Caco-2 (cell line): ENCODE measurements at places on chromosomes 16 and 17. TPM values are rescaled to one million over a fixed set of nuclear protein-coding genes. Genes with fewer than 3 reads are reported as not detected.

The TEKT1 gene
- not detected in 2 replicates for total RNA-seq

The HOXB5 gene
- not detected in 2 replicates for total RNA-seq

The LITAFD gene
- not detected in 2 replicates for total RNA-seq

The KRT32 gene
- not detected in 2 replicates for total RNA-seq

The C16orf96 gene
- 0.11 and 0.19 TPM in 2 replicates for total RNA-seq

The ARHGAP23 gene
- 69.7 and 83.5 TPM in 2 replicates for total RNA-seq

The CHD3 gene
- total RNA-seq, result 27.9 and 34.7 TPM in 2 replicates

The GJC1 gene
- 33.5 and 34.6 TPM in 2 replicates for total RNA-seq

The ABCA10 gene
- not detected in 2 replicates for total RNA-seq

The ZNF423 gene
- 0.07 and 0.20 TPM in 2 replicates for total RNA-seq

The IRF8 gene
- 29.5 and 31.7 TPM in 2 replicates for total RNA-seq

The CDH8 gene
- total RNA-seq, result 1.4 and 1.7 TPM in 2 replicates

The PKMYT1 gene
- 63.3 and 73.7 TPM in 2 replicates for total RNA-seq

The PDILT gene
- total RNA-seq, result not detected in 2 replicates

The EPOP gene
- total RNA-seq, result 17.1 and 19.1 TPM in 2 replicates

The ACSM5 gene
- not detected in 2 replicates for total RNA-seq

The OR3A3 gene
- not detected in 2 replicates for total RNA-seq

The ATP2A1 gene
- total RNA-seq, result 2.3 and 2.6 TPM in 2 replicates

The GH1 gene
- total RNA-seq, result not detected in 2 replicates

The MRM1 gene
- 9.3 and 13.5 TPM in 2 replicates for total RNA-seq

The PHKB gene
- 61.6 and 74.2 TPM in 2 replicates for total RNA-seq

The MMP15 gene
- 27.0 and 27.3 TPM in 2 replicates for total RNA-seq

The ITGAL gene
- total RNA-seq, result 0.57 TPM in 1 of 2 replicates, not detected in the other

The CCL13 gene
- not detected in 2 replicates for total RNA-seq

The KRT33B gene
- not detected in 2 replicates for total RNA-seq

The TUBB3 gene
- total RNA-seq, result 31.3 and 37.5 TPM in 2 replicates

The EEF2K gene
- total RNA-seq, result 17.5 and 20.1 TPM in 2 replicates

The RND2 gene
- total RNA-seq, result 1.2 and 1.7 TPM in 2 replicates

The CD300LF gene
- 2.2 and 2.4 TPM in 2 replicates for total RNA-seq

The GDPD1 gene
- total RNA-seq, result 1.2 and 2.9 TPM in 2 replicates

The MAF gene
- total RNA-seq, result 3.6 and 4.2 TPM in 2 replicates

The CCDC92B gene
- 0.66 and 1.1 TPM in 2 replicates for total RNA-seq

The KRT9 gene
- total RNA-seq, result not detected in 2 replicates

The PIEZO1 gene
- 248 and 284 TPM in 2 replicates for total RNA-seq

The RNF227 gene
- total RNA-seq, result 4.0 and 5.0 TPM in 2 replicates

The NOS2 gene
- 19.0 and 21.1 TPM in 2 replicates for total RNA-seq

The TBC1D3E gene
- not detected in 2 replicates for total RNA-seq

The CMTM2 gene
- not detected in 2 replicates for total RNA-seq

The ZDHHC1 gene
- 1.0 and 1.3 TPM in 2 replicates for total RNA-seq

The HNF1B gene
- total RNA-seq, result 36.9 TPM in 2 replicates

The ZP2 gene
- not detected in 2 replicates for total RNA-seq

The SLC52A1 gene
- total RNA-seq, result not detected in 2 replicates

The GAST gene
- 0.75 TPM in 1 of 2 replicates, not detected in the other for total RNA-seq

The PPP1R1B gene
- total RNA-seq, result not detected in 2 replicates

The TRIM25 gene
- 85.6 and 89.4 TPM in 2 replicates for total RNA-seq

The NPW gene
- 6.1 and 8.8 TPM in 2 replicates for total RNA-seq

The KCNJ18 gene
- not detected in 2 replicates for total RNA-seq

The KRT33A gene
- total RNA-seq, result not detected in 2 replicates

The TEX14 gene
- 0.30 and 0.54 TPM in 2 replicates for total RNA-seq

The SERPINF2 gene
- 59.9 and 63.8 TPM in 2 replicates for total RNA-seq

The EFCAB13 gene
- total RNA-seq, result 5.1 and 6.4 TPM in 2 replicates

The HIC1 gene
- total RNA-seq, result 0.59 and 1.8 TPM in 2 replicates

The RAP1GAP2 gene
- 45.3 and 46.7 TPM in 2 replicates for total RNA-seq

The GPR139 gene
- not detected in 2 replicates for total RNA-seq

The SDR42E2 gene
- total RNA-seq, result not detected in 2 replicates

The ARMC5 gene
- 9.7 and 10.2 TPM in 2 replicates for total RNA-seq

The CTCF gene
- total RNA-seq, result 60.8 and 67.8 TPM in 2 replicates

The SLFN12L gene
- total RNA-seq, result not detected in 2 replicates

The MRPL27 gene
- total RNA-seq, result 196 and 203 TPM in 2 replicates
